T-helper 17 cell (primary cell): ENCODE measurements at places on chromosomes 7 and 10.

DNA sequence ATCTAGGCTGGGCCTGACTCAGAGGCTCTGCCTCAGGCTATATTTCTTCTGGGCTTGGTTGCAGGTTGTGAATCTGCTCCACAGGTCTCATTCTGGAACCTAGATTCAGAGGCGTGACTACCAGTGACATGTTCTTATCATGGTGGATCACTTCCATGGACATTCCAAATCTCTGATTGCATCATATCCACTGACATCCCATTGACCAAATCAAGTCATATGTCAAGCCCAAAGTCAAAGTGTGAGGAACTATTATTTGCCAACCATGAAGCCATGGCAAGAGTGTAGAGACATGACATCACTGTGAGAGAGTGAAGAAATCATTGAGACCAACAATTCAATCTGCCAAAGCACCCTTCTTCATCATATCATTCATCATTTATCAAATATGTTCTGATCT is 11.9 kb upstream of the ODAD2 start:
- no peak overlapping the region for H3K27ac ChIP-seq
- H3K4me1 ChIP-seq = no peaks in the 10 kb centered on the region
- H3K27me3 ChIP-seq = peaks cover 41% of the 10 kb centered on the region
- no peak for DNase-seq
- no peaks in the 10 kb centered on the region for H3K36me3 ChIP-seq

- no peak for DNase-seq
- no peaks in the 10 kb centered on the region for H3K36me3 ChIP-seq
- H3K4me1 ChIP-seq = no peaks in the 10 kb centered on the region
- no peak overlapping the region for H3K27ac ChIP-seq
- H3K27me3 ChIP-seq = no peaks in the 10 kb centered on the region
- no peak overlapping the region for H3K4me3 ChIP-seq
These were observed 395.8 kb upstream of the ZMIZ1 start for GRCh38 chr10:78672918-78673317.

DNA sequence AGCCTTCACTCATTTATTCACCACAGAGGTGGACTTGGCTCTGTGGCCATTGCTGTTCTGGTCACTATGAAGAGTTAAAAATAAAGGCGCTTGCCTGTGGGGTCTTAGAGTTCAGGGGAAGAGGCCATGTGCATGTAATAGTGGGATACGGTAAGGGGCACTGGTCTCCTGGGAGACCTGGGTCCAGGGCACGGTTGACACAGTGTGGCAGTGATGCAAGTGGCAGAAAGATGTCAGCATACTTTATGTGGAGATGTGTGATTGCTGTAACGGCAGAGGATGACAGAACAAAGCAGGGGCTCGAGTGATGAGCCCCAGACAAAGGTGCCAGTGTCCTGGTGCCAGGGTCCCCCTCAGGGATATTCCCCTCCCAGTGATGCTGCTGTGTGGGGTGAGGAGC is 8.6 kb downstream of the ZSCAN25 start:
- H3K36me3 ChIP-seq = peaks cover 15% of the 10 kb centered on the region
- peak overlapping the region; percentile 96 for H3K27ac ChIP-seq
- no peak for DNase-seq
- peak overlapping the region; percentile 94 for H3K4me3 ChIP-seq
- H3K27me3 ChIP-seq = no peaks in the 10 kb centered on the region

GRCh38 chr10:21505711-21506278 is 19.7 kb downstream of the SKIDA1 start:
- DNase-seq = no peak
- H3K27ac ChIP-seq = no peak overlapping the region
- no peaks in the 10 kb centered on the region for H3K4me1 ChIP-seq
- H3K27me3 ChIP-seq = peaks cover 49% of the 10 kb centered on the region
- no peak overlapping the region for H3K4me3 ChIP-seq

GRCh38 chr10:24289235-24289634 is 80.3 kb downstream of the KIAA1217 start:
- H3K27ac ChIP-seq = no peak overlapping the region
- H3K36me3 ChIP-seq = no peaks in the 10 kb centered on the region
- H3K27me3 ChIP-seq = no peaks in the 10 kb centered on the region
- DNase-seq = no peak
- no peaks in the 10 kb centered on the region for H3K4me1 ChIP-seq
- no peak overlapping the region for H3K4me3 ChIP-seq

GRCh38 chr7:97466999-97467740 is 264.7 kb upstream of the TAC1 start:
- DNase-seq = no peak
- no peak overlapping the region for H3K4me3 ChIP-seq
- H3K36me3 ChIP-seq = no peaks in the 10 kb centered on the region

- H3K27ac ChIP-seq = no peak overlapping the region
- DNase-seq = no peak
- no peak overlapping the region for H3K4me3 ChIP-seq
- H3K36me3 ChIP-seq = no peaks in the 10 kb centered on the region
These were observed 615.0 kb downstream of the PHTF2 start for GRCh38 chr7:78413568-78413967.

DNA sequence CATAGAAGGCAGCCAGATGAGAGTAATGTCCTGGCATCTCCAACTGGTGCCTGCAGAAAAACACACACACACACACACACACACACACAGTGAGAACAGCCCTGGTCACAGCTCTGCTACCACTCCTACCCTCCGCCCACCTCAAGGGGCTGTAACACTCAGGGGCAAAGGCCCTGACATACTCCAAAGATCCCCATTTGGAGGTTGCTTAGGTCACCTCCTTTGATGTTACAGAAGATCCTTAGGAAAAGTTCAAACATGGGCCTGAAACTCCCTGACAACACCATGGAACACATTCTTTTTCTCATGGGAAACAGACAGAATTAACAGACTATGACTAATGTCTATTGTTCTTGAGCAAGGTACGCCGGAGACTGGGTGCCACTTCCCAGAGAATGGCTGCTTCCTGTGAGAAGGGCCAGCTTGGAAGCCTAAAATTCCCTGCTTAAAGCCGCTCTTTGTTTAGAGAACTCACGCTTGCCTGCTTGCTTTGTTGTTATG is 27.7 kb downstream of the DENND11 start:
- H3K27me3 ChIP-seq = no peaks in the 10 kb centered on the region
- peaks cover 9% of the 10 kb centered on the region for H3K4me1 ChIP-seq
- H3K36me3 ChIP-seq = peaks cover 6% of the 10 kb centered on the region
- no peak overlapping the region for H3K4me3 ChIP-seq
- H3K27ac ChIP-seq = no peak overlapping the region

GRCh38 chr7:130845581-130846085 is 111.6 kb upstream of the KLF14 start:
- H3K27me3 ChIP-seq = peaks cover 48% of the 10 kb centered on the region
- no peak overlapping the region for H3K4me3 ChIP-seq
- DNase-seq = no peak
- H3K4me1 ChIP-seq = peaks cover 3% of the 10 kb centered on the region

DNA sequence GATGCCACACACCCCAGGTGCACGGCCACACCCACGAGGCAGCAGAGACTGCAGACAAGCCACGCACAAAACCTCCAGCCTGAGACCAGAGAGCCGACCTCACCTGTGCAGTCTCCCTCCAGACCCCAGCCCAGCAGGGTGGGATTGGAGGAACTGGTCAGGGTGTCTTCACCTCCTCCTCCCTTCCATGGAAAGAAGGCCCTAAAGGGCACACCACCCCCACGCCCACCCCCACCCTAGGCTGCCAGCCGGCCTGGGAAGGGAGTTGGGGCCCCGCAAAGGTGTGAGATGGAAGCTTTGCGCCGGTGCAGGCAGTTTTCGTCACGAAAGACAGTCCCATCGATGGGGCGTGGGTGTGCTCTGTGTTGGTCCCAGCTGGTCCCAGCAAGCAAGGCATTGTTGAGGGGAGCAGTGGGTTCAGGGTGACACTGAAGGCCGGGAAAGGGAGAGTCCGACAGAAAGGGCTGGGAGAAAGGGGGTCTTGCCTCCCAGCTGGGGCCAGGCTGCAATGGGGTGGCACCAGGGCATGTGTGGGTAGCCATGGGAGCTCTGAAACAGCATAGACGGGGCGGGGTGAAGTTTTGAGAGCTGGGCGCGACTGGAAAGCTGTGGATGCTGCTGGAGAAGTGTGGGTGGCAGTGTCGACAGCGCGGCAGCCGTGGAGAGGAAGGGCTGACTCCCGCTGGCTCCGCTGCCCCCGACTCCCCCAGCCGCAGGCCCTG is 349.2 kb downstream of the GLRX3 start:
- no peak overlapping the region for H3K4me3 ChIP-seq
- H3K36me3 ChIP-seq = no peaks in the 10 kb centered on the region
- DNase-seq = no peak
- H3K4me1 ChIP-seq = no peaks in the 10 kb centered on the region
- no peak overlapping the region for H3K27ac ChIP-seq

- H3K4me1 ChIP-seq = peaks cover 7% of the 10 kb centered on the region
- H3K27ac ChIP-seq = no peak overlapping the region
- no peak overlapping the region for H3K4me3 ChIP-seq
- H3K27me3 ChIP-seq = peaks cover 48% of the 10 kb centered on the region
These were observed 34.6 kb downstream of the OAT start for GRCh38 chr10:124384172-124384571.

- H3K36me3 ChIP-seq = no peaks in the 10 kb centered on the region
- H3K4me3 ChIP-seq = no peak overlapping the region
- no peaks in the 10 kb centered on the region for H3K27me3 ChIP-seq
- no peaks in the 10 kb centered on the region for H3K4me1 ChIP-seq
- no peak for DNase-seq
These were observed 303.5 kb downstream of the BBS9 start for GRCh38 chr7:33432821-33433220.

- H3K4me1 ChIP-seq = no peaks in the 10 kb centered on the region
- no peak overlapping the region for H3K4me3 ChIP-seq
- H3K27ac ChIP-seq = no peak overlapping the region
- no peaks in the 10 kb centered on the region for H3K27me3 ChIP-seq
- H3K36me3 ChIP-seq = peaks cover 2% of the 10 kb centered on the region
These were observed 57.1 kb upstream of the NPTX2 start for GRCh38 chr7:98559958-98560357.

DNA sequence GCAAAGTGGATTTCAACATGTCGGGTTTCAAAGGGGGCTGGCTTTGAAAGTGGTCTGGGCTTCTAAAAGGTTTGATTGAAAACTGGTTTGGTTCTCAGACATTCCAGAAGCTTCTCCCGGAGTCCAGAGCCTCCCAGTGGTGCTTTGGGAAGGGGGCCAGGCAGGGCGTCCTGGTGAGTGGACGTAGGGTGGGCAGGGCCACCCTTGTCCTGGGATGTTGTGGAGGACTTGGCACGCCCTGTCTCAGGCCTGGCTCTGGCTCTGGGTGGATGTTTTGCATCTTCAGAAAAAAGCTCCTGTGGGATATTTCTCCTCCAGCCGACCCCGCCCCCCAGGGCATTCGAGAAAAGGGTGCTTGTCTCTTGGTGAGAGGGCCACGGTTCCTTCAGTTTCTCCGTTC is 31.2 kb downstream of the GRIFIN start:
- H3K4me1 ChIP-seq = peaks cover 11% of the 10 kb centered on the region
- no peak overlapping the region for H3K4me3 ChIP-seq
- no peaks in the 10 kb centered on the region for H3K27me3 ChIP-seq
- H3K36me3 ChIP-seq = no peaks in the 10 kb centered on the region
- DNase-seq = no peak

GRCh38 chr7:134948246-134948645 is 38.1 kb upstream of the AGBL3 start:
- peaks cover 26% of the 10 kb centered on the region for H3K27me3 ChIP-seq
- H3K36me3 ChIP-seq = no peaks in the 10 kb centered on the region
- peaks cover 4% of the 10 kb centered on the region for H3K4me1 ChIP-seq
- H3K27ac ChIP-seq = no peak overlapping the region

GRCh38 chr10:91307489-91307888 is 87.0 kb downstream of the PCGF5 start:
- peaks cover 2% of the 10 kb centered on the region for H3K36me3 ChIP-seq
- no peaks in the 10 kb centered on the region for H3K4me1 ChIP-seq
- DNase-seq = no peak
- no peak overlapping the region for H3K27ac ChIP-seq
- peaks cover 33% of the 10 kb centered on the region for H3K27me3 ChIP-seq

DNA sequence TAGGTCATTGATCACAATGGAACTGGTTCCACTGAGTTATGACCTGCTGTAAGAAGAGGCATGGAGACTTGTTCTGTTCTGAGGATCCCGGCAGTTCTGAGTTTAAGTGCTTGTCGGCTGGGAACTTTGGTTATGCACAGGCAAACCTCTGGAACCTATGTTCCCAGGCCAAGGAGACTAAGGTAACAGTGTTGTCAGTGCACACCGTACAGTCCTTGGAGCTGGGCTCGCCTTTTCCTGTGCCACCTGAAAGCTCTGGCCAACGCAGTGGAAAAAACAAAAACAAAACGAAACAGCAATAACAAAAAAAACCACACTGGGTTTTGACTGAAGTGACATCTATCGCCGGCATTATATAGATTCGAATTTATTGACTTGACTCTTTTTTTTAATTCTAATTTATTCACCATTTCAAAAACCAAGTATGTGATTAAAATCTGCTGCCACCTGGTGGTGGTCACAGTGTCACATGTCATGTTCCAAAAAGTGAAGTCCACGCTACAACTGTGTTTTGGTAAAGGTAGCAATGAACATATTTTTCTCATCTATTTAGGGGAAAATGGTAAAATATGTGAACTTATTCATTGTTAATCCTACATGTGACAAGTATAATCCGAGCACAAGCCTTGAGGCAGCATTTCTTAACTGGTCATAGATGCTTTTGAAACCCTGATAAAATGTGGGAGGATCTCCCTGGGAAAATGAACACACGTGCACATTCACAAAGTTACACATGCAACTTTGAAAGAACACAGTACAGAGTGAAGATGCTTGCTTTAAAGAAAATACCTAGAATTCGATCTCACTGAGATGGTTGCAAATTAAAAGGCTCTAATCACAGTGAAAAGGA is 113.8 kb upstream of the PPP2R2D start:
- no peaks in the 10 kb centered on the region for H3K36me3 ChIP-seq
- no peak overlapping the region for H3K27ac ChIP-seq
- H3K27me3 ChIP-seq = peaks cover 35% of the 10 kb centered on the region
- DNase-seq = no peak
- no peak overlapping the region for H3K4me3 ChIP-seq

DNA sequence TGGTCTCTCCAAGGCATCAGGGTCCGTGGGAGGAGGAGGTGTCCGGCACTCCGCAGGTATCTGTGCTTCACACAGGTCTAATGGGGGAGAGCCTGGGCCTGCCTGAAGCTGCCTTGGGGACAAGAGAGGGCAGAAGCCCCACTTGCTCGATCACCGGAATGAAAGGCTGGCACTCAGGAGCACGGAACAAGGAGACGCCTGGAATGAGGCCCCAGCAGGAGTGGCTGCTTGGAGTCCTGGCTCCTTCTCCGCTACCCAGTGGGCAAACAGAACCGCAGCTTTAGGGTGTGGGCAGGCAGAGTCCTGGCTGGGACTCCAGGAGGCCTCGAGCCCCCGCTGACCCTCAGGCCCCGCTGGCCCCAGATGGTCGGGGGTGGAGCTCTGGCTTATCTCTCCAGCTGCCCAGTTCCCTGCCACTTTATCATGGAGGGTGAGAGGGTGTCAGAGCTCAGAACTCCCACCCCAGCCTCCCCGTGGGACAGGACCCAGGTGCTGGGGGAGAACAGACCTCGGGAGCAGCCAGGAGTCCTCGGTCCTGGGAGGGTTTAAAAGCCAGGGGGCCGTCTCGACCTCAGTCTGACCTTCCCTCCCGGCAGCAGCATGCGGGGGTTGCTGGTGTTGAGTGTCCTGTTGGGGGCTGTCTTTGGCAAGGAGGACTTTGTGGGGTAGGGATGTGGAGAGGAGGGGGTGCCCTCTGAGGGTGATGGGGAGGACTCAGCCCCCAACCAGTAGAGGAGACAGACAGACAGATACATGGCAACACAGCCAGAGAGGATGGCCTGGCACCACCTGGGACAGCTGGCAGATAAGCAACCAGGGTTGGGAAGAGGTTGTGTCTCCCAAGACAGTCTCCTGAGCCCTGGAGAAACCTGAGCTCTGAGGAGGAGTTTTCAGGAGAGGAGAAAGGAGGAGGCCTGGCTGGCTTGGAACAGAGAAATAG is at the start of gene CPA1:
Gene CPA1 (plus strand): TSS at position 574 of the 940 bp plus-strand sequence. CDS start 27 bp downstream, at position 601.
- H3K4me1 ChIP-seq = peaks cover 2% of the 10 kb centered on the region
- H3K36me3 ChIP-seq = no peaks in the 10 kb centered on the region
- no peak within 1 kb of the TSS for H3K4me3 ChIP-seq
- H3K27me3 ChIP-seq = peaks cover 5% of the 10 kb centered on the region
